Eye (tissue), 1 donor: ENCODE measurements at places on chromosomes 7 and 10.

DNA sequence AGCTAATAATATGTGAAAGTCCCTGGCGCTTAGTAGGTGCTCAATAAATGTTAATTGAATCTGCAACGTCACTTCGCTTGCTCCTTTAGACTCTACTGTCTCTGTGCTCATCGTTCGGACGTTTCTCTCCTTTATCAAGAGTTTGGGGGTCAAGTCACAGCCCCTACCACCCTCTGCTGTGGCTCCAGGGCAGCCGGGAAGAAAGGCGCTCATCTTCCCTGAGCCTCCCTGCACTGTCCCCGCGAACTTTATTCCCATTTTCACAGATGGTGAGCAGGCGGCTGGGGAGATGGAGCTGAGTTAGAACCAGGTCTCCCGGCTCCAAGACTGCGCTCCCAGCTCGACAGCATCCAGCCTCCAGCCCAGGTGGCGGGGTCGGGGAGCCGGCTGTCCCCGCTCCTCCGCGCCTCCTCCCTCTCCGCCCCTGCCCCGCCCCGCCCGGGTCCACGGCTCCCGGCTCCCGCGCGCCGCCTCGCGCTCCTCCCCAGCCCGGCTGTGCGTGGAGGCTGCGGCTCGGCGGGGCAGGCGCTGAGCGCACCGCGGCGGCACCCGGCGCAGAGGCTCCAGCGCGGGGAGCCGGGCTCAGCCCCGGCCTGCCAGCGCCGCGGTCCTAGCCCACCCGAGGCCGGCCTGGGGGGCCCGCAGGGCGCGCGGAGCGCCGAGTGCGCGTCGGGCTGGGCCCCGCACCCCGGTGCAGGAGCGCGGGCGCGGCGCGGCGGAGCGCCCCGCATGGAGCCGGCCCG, at the start of gene CLEC2L:
CLEC2L (plus strand) TSS at position 487 of the 743 bp plus-strand sequence; CDS start at position 730, 243 bp downstream.
- peak; percentile 66 for DNase-seq

DNA sequence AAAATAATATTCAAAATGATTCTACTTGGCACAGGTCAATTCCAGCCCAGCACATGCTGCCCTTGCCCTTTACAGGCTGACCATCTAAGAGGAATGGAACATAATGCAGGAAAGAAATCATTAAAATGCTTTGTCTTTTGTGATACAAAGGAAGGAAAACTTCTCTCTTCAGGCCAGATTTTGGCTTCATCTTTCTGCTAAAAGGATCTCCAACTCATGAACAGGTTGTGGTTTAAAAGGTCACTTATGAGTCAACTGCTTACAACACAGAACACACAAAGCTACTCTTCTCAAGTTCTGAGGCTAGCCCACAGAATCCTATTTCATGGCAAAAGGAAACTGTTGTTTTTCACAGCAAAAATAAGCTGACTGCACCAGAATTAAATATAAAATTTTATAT, 197.1 kb downstream of the DOCK4 start:
- no peak for DNase-seq

- DNase-seq = peak; percentile 57
These were observed 12.7 kb downstream of the LRRC18 start for GRCh38 chr10:48926764-48927540.

GRCh38 chr7:38453168-38453567, 178.0 kb downstream of the AMPH start:
- DNase-seq = peak; percentile 8

DNA sequence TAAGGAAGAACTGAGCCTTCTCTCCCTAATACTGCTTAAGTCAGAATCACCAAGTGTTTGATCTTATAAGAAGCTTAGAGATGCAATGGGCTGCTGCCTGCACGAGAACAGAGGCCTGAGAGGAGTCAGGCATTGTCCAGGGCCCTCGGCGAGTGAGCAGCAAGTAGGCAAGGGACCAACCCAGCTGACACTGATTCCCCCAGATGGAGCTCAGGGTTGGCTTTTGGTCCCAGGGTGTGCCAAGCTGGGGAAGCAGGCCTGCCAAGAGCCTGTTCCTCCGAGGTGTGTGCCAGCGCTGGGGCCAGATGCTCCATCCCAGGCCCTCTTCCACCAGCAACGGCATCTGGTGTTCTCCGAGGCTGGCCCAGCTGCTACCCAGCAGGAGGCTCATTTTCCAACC, 222.0 kb upstream of the ZMIZ1 start:
- DNase-seq = peak; percentile 60

- no peak for DNase-seq
These were observed 62.4 kb upstream of the CDCA7L start for GRCh38 chr7:22008087-22008486.

DNA sequence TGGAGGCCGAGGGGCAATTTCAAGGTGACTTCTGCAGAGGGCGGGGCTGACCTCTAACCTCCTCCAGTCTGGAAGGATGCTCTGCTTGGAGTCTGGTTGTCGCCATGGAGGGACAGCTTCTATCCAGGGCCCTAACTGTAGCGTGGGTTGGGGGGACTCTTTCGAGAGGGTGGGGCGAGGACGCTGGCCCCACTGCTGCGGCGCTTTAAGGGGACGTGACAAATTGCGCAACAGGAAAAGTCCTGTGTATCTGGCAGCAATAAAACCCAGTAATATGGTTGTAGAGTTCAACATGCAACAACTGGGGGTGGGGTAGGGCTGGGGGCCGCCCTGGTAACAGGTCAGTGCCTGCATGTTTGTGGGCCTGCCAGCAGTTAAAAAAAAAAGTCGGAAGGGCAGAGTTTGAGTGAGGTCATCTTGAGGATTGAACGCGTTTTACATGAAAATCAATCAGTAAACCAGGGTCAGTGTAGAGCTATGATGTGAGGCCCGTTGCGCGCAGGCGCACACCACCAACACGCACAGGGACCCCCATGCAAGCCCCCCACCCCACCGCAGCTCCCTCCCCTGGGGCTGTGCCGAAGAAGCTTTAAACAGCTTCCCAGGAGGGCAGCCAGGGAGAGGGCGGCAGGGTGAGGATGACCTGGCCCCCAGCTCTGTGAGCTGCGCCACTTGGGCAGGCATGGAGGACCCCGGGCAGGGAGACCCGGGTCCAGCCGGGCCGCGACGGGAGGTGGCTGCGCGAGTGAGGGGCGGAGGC, 4.3 kb downstream of the SHH start:
- DNase-seq = peak; percentile 65

- DNase-seq = no peak
These were observed 599.0 kb upstream of the TPK1 start for GRCh38 chr7:145434811-145435210.

DNA sequence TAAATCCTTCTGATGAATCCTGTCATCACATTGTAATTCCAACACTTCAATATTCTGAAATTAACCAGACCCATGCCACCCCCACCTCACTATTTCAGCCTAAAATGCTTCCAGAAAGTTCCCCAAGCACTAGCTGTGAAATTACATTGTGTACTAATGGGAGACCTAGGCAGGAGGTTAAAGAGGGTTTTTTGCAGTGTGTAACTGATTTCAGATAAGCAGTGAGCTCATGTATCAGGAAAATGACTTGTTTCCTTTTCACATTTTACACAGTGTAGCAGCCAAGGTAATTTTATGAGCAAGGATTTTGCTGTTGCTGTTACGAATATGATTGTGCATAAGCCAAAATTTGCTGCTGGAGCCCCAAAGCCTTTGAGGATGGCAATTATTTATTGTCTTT, 129.0 kb downstream of the INHBA start:
- DNase-seq = no peak

- peak; percentile 21 for DNase-seq
These were observed 51.9 kb upstream of the SKAP2 start for GRCh38 chr7:26916336-26916735.

GRCh38 chr10:101031796-101032636, 982 bp downstream of the SFXN3 start:
- DNase-seq = peak; percentile 84

DNA sequence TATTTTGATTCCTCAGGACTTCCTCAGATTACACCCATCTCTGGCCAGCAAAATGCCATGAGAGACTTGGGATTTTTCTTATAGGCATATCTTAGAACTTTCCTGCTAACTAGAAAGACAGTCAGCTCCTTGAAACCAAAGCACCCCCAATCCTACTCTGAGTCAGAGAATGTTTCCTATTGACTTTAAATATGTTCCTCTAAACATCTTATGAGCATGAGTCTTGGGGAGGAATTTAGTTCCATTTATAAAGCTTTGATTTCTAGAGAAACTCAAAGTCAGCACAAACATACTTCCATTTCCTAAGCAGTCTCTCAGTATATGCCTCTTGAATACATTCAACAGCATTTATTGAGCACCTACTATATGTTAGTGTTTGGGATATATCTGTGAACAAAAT, 128.5 kb downstream of the INHBA start:
- no peak for DNase-seq

- peak; percentile 84 for DNase-seq
These were observed 6.7 kb downstream of the ATP6V1F start for GRCh38 chr7:128869138-128869943.

GRCh38 chr7:48089046-48090003, at the start of gene UPP1:
UPP1 (plus strand) TSS chr7:48089265; CDS start chr7:48094784, 5,519 bp downstream.
- DNase-seq = peak; percentile 85
